NCI-H1092 treated with DMSO at 0.1 percent for 48 hours (cell line): ENCODE measurements at places on chromosomes 7 and 10.
A peak's percentile ranks its signal among the peaks of the same experiment; 100 is the strongest.

DNA sequence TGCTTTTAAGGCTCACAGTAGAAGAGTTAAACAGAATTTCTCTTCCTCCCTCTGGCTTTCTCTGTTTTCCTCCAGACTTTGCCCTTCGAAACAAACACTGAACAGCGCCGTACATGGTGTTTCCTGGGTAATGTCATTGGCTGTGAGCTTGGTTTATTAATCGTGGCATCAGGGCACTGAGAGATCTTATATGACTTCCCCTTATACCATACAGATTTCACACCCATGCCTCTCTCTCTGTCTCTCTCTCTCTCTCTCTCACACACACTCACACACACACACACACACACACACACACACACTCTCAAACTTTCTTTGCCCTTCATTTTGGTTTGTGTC lies 195.5 kb downstream of the CREB5 start:
- no peak for DNase-seq

DNA sequence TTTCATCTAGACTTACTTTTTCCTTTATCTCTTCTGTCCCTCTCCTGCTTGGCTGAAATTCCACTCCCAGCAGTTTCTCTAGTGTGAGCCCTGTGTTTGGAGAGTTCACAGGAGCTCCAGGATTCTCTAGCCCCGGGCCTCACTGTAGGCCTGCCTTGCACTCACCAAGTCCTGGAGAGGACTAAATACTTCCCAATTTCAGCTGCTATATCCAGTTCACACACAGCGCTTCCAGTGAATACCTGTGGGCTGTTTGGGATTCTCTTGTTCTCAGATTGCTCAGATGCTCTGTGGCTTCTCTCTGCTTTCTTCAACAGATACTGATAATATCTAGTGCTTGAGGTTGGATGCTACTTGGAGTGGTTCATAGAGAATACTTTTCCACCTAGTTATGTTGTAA lies 46.0 kb downstream of the MINPP1 start:
- no peak for DNase-seq

- DNase-seq: no peak
Measured at GRCh38 chr7:12422554-12423320, 19.1 kb upstream of the VWDE start.

GRCh38 chr7:123557016-123557397 lies 611 bp downstream of the NDUFA5 start:
- DNase-seq: peak; percentile 60

GRCh38 chr7:47128700-47129099 lies 453.2 kb downstream of the TNS3 start:
- no peak for DNase-seq

DNA sequence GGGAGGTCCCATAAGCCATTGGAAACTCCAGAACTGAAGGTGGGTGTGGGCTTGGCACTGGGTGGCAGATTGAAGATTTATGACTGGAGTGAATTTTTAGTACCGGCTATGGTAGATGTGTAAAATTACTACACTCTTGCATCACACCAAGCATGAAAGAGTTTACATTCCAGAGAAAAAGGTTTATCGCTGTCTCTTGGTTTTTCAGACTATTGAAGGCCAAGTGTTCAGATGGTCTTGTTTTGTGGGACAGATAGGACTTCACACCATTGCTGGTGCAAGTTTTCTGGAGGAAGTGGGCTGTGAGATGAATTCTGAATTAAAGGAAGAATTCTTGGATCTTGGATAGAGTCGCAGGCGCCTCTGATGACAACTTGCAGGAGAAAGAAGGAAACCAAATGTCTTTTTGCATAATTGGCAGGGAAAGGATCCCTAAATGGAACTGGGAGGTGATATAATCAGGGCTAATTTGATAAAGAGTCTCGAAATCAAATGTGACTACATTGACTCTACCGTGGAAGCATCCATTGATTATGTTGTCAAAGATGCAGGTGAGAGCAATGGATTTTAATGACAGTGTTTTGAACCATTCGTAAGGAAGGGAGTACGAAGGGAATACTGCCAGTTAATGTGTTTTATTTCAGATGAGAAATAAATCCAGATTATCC lies 14.2 kb upstream of the NMT2 start:
- no peak for DNase-seq
